Cerebellar cortex (tissue), 1 donor: ENCODE measurements at places on chromosomes 7 and 10.

- no peak for DNase-seq
These were observed 298.6 kb downstream of the TFEC start for GRCh38 chr7:115731796-115732471.

DNA sequence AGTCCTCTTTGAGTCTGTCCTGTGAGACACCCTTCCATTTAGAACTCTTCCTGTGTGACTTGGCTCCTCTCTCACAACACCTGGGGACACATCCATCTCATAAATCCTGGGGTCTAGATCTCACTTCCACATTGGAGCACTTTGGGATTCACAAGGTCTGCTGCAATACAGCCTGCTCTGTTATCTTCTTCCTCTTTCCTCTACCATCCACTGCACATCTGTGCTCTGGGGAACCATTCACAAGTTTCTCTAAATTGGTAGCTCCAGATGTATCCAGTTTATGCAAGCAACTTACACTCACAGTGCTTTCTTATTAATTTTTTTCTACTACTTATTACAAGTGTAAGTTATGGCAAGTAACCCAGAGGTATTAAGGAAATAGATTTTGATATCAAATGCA, 5.5 kb upstream of the FIGNL1 start:
- DNase-seq = no peak

- peak; percentile 31 for DNase-seq
These were observed at the start of gene PIP4K2A for GRCh38 chr10:22714479-22715289. TSS of gene PIP4K2A (minus strand) at chr10:22714578. CDS start at chr10:22714326, 252 bp downstream.

DNA sequence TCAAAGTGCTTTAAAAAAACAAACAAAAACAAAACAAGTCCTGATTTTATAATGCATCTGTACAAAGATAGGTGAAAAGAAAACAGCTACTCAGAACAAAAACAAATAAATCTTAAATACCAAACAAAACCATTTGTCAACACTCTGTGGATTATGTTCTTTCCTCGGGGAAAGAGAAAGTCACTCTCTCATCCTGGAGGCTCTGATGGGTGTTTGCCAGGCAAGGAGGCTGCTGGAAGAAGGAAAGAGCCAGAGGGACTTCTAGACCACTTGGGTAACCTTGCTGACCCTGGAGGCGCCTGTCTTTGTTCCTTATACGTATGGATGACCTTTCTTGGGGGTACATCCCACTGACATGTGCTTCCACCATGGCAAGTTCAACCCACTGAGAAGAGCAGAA, 92.8 kb downstream of the ZRANB1 start:
- no peak for DNase-seq

DNA sequence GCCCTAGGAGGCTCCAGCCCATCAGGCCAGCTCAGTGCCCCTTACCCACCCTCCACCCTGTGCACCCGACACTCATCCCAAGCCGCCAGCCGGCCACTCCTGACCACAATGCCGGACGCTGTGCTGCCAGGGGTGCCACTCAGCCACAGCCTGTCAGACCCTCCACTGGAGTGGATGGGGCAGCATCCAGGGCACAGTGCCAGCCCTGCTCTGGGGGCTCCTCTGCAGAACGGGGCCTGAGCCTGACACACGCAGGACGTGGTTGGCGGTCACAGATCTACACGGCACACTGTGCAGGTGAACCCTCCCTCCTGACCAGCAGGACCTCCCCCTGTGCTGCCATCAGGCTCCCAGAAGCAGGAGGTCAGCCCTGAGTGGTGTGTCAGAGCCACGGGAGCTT, 114.7 kb downstream of the MAD1L1 start:
- DNase-seq = no peak

DNA sequence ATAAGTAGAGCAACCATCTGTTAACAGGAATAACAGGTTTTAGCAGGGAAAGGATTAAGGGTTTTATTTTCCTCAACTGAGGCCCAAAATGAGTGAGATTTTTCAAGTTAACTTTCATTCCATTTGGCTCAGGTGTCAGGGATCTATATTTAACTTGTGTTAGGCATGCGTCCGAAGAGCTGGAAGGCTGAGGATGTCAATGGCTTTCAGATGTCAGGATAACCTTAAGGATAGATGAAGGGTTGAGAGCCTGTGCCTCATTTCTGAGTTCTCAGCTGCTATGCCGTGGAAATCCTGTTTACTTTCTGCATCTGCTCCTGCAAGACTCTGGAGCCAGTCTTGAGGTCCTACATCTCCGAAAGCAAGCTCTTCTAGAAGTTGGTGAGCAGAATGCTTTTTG, 36.4 kb upstream of the CD36 start:
- no peak for DNase-seq

DNA sequence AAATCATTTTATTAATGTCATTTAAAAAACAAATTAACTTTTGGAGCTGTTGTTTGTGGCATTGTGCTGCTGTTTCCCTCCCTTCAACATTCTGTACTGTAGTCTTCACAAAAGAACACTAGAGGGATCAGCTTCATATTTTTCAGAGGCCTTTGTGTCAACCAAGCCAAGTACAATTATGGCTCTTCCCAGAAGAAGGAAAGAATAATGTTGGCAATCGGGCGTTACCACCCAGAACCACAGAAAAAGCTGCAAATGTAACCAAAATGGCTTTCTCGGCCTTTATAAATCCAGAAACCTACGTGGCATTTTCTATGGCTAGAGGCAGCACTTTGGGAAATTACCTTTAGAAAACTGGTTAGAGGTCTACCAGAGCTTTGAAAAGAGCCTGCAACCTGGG, 98.8 kb upstream of the COL1A2 start:
- peak; percentile 32 for DNase-seq

DNA sequence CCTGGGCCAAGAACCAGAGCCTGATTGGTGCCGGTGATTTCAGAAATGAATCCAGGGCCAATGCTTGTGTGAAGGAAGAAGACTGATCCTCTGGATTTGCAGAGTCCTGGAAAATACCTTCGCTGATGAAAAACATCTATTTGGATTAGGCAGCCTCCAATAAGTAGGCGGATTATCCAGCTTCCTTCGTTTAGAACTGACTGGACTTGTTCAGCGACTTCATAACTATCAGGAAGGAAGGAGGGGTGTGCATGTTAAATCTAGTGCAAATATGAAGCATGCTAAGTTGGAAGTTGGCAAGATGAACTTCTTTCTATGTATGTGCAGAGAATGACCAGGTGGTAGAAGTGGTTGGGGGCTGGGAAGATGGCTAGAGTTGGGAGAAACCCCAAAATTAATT, 41.0 kb downstream of the NKX2-3 start:
- no peak for DNase-seq
